ENCODE measurements at places on chromosomes 1 and 21.

GRCh38 chr1:9687120-9687873, 35.8 kb downstream of the PIK3CD start:
- DNase-seq: no peak

GRCh38 chr1:147534386-147534785, 6.9 kb upstream of the BCL9 start:
- no peak for DNase-seq

DNA sequence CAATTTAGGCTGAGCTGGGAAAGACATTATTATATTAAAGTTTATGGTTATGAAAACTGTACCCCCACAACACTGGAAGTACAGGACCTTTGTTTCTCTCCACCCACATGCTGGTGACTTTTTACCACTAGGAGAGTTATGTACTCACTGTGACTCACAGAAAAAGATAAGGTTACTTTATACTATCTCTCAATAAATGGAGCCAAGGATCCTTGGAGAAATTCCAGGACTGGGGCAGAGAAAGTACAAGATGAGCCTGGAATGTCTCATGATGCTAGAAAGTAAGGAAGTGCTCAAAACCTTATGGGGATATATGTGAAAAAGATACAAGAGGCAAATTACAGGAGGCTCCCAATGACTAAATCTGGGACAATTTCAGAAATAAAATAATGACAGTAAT, 63.9 kb upstream of the C1orf105 start:
- no peak for DNase-seq

DNA sequence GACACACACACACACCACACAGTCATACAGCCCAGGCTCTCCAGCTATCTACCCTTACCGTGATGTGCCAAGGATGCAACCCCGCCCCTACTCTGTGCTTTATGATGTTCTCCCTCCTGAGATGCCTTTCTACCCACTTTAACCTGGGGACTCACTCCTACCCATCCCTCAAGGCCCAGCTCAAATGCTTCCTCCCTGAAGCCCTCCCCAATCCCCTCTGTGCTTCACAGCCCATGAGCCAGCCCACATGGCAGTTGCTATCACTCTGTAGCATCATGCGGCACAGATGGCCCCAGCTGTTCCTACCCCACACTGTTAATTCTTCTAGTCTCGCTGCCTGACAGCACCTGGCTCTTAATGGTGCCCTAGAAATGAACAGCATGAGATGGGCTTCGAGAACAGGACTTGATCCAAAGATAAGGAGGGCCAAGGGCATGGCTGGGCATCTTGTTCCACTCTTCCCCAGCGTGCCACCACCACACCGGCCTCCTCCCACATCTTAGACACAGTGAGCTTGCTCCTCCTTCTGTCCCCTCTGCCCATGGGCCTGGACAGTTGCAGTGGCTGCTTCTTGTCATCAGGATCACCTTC, 109.8 kb downstream of the GLIS1 start:
- DNase-seq: no peak

DNA sequence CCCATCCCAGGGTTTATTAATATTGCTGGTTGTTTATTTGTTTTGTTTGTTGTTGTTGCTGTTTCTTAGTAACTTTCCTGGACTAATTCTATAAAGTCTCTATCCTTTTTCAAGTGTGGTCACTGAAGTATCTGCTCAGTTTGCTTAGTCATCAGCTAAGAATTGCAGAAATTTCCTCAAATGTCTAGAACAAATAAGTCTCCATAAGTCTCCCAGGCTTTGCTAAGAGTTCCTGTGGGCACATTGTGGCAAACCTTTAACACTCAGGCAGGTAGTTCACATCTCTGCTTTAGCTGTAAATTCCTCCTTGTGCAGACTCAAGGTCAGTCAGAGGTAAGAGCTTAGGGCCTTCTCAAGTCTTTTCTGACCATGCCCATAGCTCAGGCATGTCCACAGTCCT, 38.9 kb upstream of the C1orf185 start:
- DNase-seq: no peak

GRCh38 chr1:25747046-25747719, 52.8 kb upstream of the SELENON start:
- DNase-seq: no peak

DNA sequence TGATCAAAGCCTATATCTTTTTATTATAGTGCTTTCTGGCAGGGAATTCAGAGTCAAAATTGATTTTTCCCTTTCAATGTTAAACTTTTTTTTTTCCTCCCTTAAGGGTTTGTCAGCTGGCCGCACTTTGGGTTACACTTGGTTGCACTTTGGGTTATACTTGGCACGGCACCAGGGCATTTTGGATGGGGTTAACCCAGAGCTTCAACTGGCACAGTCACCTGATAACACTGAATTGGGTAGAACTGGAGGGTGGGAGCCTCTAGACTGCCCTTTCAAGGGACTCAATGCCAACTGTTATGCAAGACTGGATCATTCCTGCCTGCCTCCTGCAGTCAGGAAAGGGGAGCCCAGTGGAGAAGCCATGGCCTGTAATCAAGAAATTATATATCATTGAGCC, 211.5 kb downstream of the KCNJ6 start:
- no peak for DNase-seq

DNA sequence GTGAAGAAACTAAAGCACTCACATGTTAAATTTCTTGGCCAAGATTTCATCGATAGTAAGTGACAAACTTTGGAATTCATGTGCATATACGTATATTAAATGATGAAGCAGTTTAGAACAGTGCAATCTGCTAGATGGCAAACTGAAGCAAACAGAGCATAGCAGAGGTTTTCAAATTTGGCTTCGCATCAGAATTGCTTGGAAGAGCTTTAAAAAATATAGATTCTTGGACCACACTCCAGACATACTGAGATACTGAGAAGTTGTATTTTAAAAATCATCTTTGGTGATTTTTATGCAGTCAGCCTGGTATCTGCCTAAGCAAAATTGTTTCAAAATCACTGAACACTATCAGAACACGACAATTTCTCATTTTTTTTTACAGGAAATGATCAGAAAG, 709.2 kb downstream of the PLA2G4A start:
- DNase-seq: no peak

DNA sequence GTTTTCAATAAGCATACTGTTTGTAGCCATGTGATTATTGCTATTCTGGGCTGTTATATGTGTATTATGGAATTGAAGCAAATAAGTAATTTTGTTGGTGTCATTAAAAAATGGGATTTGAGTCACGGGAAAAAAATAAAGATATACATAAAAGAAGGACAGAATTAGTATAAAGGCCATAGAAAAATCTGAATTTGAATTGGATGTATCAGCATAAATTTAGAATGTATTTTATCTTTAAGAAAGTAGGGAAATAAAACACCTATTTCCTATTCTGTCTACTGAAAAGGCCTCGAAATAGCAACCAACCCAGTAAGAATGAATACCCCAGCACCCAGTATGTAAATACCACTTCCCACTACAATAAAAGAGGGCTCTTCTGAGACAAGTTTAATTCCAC, 185.9 kb downstream of the SLC45A1 start:
- DNase-seq: no peak

DNA sequence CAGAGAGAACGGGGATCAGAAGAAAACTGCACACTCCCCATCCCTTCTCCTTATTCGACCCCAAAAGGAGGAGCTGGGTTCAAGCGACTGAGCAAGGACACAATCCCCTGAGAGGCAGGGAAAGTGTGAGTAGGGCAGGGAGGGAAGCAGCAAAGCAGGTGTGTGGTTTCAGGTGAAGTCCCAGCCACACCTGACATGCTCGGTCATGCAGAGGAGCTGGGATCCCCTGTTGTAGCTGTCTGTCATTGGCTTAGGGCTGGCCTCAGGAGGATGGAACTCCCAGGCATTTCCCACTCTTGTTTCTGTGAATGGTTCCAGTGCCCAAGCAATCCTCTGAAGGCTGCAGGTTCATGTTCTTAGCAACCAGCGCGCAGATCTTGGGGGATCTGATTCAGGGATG, 150.7 kb downstream of the DSCAM start:
- DNase-seq: no peak

DNA sequence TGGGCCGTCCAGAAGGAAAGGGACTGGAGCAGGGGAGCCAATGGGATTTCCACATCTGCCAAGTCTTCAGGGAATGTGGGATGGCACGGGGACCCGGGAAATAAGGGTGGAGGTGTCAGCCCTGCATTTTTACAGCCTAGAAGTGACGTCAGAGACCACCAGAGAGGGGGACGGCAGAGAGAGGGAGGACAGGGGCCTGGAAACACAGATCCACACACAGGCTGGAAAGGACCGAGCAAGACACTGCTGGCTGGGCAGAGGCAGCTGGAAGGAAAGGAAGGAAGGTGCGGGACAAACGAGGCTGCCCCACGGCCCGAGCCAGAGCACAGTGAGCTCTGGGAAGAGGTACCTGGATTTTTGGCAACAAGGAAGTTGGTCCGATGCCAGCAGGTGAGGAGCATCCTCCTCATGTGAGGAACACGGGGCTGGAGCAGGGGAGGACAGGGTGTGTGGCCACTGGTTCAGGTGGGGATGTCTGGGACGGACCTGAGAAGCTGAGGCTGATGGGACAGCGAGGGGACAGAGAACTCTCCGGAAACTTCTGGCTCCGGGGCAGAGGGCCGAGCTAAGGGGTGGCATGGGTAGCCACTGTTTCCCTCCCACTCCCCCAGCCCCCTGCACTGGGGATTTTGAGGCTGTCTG, 138.3 kb downstream of the PGBD5 start:
- DNase-seq: no peak

Measured in GM12864 (cell line).